ENCODE measurements at places on chromosomes 11 and 22.
A peak's percentile ranks its signal among the peaks of the same experiment; 100 is the strongest.

- no peak for DNase-seq
These were observed 544.6 kb upstream of the B3GAT1 start for GRCh38 chr11:134956450-134957210.

- DNase-seq = no peak
These were observed 55.1 kb downstream of the RTN4R start for GRCh38 chr22:20212754-20213699.

- no peak for DNase-seq
These were observed 15.5 kb downstream of the KIAA0930 start for GRCh38 chr22:45224988-45225731.

DNA sequence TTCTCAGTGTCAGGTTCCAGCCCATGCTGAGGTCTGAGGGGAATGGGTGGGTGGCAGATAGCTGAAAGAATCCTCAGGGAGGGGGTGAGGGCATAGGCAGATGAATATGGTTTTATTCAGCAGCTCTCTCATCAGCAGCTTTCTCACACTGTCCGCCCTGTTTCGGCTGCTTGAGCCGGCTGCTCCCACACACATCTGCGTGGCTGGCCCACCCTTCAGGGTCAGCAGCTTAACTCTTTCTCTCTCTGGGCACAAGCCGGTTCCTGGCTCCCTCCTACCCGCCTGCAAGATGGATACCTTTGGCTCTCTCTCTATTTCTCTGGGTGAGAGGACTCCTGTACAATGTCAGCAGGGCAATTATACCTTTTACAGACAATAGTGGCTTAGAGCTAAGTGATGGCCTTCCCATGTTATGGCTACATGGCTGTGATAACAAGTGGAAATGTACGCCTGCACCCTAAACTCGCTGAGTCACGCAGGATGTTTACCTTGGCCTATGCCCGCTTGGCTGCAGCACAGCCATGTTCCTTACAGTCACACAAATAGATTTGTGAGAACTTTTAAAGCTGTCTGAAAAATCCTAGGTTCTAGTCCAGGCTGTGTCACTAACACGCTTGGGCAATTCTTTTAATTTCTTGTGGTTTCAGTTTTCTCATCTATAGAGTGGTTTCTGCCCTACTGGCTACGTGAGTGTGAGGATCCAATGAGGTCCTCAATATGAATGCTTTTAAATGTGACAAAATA, 4.1 kb downstream of the MMP20 start:
- no peak for DNase-seq

DNA sequence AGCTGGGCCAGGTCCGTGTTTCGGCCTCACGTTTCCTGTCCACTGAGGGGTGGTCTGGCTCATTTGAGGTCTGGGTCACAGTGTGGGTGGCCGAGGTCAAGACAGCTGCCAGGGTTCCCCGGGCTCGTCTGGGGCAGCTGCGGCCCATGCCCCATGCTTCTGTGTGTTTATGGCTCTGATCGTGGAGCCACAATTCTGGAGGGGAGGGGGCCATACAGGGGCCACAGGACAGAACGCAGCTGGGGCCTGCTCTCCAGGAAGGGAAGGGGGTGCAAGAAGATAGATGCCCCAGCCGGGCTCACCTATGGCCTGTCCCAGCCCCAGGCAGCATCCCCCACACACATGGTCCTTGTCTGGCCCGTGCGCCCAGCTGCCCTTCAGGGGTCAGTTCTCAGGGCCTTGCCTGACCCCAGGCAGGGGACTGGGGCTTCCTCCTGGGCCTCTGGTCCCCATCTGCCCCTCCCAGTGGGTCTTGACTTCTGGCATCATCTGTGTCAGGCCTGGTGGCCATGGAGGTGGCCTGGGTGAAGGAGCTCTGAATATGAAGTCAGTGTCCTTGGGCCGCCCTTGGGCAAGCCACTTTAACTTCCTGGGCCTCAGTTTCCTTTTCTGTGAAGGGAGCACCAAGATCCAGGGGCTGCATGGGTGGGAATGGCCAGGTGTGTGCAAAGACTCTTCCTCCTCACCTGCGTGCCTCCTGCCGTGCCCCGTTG, 8.4 kb downstream of the TSPAN32 start:
- DNase-seq = no peak

DNA sequence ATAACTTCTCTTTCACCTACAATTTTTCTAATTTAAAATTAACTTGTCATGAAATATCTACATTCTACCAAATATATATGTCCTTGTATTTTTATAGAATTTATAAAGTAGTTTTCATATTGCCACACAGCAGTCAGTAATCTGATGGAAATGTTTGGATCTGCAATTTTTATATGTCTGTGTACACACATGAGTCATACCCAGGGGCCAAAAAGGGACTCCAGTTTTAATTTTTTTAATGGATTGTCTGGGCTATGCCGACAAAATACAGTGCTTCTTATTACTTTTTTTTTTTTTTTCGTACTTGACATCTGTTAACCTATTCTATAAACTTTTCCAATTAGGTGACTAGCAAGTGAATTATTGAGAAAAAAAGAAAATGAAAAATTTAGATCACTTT, 6.3 kb downstream of the GUCY1A2 start:
- no peak for DNase-seq

- no peak for DNase-seq
These were observed 88.8 kb downstream of the MRTFA start for GRCh38 chr22:40547729-40548143.

GRCh38 chr11:17812091-17812864, 77.7 kb downstream of the KCNC1 start:
- peak; percentile 29 for DNase-seq

DNA sequence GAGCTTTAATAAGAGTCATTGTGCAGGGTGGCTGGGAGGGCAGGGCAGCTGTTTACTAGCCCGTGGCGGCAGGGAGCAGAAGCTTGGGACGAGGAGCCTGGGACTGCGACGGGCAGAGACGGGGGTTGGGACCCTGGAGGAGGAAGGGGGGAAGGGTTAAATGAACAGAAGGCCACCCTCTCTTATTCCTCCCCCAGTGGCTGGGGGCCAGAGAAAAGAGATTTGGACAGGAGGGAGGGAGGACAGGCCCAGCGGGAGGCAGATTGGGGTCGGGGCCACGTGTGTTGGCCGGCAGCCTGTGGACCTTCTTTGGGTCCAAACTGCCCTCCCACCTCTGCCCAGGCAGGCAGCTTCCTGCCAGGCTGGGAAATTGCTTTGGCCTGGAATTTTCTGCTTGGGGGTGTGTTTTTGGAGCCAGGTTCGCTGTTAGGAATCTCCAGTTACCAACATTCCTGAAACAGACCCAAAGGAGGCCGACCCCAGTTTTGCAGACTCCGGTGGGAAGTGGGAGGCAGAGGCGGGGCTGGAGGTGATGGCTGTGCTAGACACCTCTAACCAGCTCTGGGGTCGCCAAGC, 50.2 kb downstream of the APOL3 start:
- DNase-seq = no peak

- DNase-seq = no peak
These were observed 962.9 kb downstream of the BRD1 start for GRCh38 chr22:48864748-48865147.

GRCh38 chr22:21698430-21699329, 32.9 kb downstream of the PPIL2 start:
- DNase-seq = no peak

GRCh38 chr11:980438-981357, 55.0 kb downstream of the AP2A2 start:
- DNase-seq = no peak

DNA sequence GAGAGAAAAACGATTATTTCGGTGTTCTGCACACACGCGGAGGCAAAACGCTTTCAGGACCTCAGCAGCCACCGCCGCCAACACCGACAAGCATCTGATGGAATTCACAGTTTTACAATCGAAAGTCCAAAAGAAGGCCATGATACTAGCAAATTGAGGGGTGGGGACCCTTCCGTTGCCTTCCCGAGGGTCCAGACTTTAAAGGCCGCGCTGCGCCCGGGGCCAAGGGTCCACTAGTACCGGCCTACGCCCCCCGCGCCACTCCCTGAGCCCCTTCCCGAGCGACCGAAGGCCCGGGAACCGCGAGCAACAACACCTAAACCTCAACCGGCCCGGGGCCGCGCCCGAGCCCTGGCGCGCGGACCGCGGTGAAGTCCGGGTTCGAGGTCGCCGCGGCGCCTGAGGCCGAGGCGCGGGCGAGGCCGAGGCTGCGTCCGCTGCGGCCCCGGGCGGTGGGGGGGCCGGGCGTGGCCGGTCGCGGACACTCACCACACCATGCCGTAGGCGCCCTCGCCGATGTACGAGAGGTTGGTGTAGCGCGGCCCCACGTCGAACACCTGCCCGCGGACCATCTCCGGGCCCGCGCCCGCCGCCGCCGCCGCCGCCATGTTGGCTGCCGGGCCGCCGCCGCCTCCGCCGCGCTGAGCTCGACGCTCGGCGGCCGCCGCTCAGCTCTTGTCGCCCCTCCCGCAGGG, 465 bp downstream of the MAPK1 start:
- peak; percentile 6 for DNase-seq

GRCh38 chr11:66569076-66569475, 670 bp upstream of the CTSF start:
- DNase-seq = no peak

DNA sequence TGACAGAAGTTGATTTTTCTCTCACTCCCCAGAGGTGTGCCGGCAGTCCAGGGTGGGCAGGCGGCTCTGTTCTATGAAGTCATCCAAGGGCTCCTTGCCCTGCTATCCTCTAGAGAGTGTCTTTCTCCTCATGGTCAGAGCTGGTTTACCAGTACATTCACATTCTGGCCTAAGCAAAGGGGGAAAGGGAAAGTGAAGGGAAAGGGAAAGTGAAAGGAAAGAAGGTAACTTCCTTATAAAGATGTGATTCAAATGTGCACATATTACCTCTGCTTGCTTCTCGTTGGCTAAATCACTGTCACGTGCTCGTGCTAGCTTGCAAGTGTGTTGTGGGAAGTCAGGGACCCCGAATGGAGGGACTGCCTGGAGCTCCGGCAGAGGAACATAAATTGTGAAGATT, 2.9 kb upstream of the HTATIP2 start:
- no peak for DNase-seq

DNA sequence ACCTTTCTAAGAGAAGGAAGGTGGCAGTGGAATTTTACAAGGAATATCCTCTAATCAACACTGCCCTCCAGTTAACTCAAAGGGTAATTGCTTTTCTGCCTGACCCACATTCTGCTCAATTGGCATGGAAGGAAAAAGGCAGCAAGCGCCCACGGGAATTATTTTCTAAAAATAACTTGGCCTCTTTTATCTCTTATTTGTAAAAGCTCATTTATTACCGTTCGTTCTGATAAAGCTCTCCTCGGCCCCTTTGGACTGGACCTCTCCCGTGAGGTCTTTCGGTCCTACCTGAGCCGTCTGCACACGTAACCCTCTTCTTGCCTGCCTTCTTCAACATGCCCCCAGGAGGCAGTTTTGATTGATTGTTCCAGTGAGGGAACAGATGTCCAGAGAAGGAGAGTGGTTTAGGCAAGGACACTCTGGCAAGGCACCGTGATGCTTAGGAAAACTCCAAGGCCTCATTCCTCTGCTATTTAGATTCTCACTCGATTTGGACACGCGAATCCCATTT, 53.2 kb upstream of the CRTAM start:
- no peak for DNase-seq

GRCh38 chr22:43085658-43086606, 3.3 kb downstream of the TTLL1 start:
- no peak for DNase-seq

GRCh38 chr22:31789803-31790202, 36.0 kb downstream of the DEPDC5 start:
- DNase-seq = no peak

DNA sequence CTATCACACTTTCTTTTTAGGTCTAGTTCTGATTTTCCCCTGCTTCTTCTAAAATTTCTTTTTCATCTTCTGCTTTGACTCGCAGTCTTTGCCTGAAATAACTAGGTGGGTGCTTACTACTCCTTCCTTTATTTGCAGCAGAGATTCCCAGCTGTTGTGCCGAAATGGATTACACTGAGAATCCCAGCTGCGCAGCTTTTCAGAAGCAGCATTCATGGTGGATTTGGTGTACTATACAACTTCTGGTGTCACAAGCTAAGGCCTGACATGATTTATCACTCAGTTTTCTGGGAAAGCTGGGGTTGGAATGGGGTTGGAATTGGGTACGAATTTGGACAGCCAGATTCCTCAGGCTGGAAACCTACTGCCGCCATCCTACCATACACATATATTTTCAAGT, 6.0 kb upstream of the XKR3 start:
- DNase-seq = no peak

GRCh38 chr11:67354075-67355022, 1.0 kb upstream of the POLD4 start:
- no peak for DNase-seq

DNA sequence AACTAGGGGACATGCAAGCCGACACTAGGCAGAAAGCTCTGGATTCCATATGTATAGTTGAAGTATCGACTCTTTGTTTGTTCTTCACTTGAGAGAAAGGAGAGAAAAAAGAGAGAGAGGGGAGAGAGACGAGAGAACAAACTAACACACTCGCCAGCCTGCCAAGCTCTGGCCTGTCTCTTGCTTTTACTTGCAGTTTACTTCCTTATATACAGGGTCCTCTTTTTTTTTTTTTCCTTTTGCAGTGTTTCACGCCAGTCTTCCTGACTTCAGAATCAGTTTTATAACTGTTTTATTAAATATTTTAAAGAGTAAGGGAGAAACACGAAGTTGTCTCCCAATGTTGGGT, 19.9 kb downstream of the TEAD1 start:
- no peak for DNase-seq

DNA sequence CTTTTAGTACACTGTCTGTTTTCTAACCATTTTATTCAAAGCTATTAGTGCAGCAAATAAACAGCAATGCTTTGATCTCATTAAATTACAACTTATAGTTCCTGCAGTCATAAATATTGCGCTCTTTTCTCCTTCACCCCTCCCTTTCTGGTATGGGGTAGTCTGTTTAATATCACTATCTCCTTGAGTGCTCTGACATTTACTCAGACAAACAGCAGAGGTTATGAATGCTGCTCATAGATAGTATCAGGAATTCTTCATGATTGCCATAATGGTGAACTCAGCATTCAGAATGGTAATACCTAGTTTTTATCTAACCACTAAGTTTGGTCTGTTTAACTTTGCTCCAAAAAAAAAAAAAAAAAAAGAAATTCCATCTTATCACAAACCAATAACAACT, 87.4 kb downstream of the EIF3M start:
- DNase-seq = no peak

GRCh38 chr22:33756508-33756949, 163.7 kb downstream of the LARGE1 start:
- peak; percentile 2 for DNase-seq

- DNase-seq = no peak
These were observed 6.9 kb upstream of the RAB1B start for GRCh38 chr11:66261578-66261977.

DNA sequence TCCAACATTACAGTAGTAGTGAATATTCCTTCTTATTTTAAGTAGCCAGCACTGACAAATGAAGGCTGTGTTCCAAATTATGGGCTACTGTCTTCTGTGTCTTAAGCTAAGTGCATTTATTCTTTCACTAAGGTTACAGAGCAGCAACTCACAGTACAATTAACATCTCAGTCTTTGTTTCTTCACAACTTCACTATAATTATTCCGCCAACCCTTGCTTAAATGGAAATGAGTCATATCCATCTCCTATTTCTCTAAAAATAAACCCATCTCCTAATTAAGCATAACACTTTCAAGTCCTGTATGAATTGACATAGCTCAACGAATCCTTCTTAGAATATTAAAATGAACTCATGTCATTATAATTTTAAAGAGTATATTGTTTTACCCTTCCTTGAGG, 6.7 kb downstream of the ETS1 start:
- no peak for DNase-seq

GRCh38 chr11:14725150-14725549, 81.5 kb downstream of the PDE3B start:
- DNase-seq = no peak

All from NCI-H1092 (cell line).